ENCODE measurements at places on chromosomes 4 and X. TPM values are rescaled to one million over a fixed set of nuclear protein-coding genes. Genes with fewer than 3 reads are reported as not detected.

The DMP1 gene
- not detected for total RNA-seq

DNA sequence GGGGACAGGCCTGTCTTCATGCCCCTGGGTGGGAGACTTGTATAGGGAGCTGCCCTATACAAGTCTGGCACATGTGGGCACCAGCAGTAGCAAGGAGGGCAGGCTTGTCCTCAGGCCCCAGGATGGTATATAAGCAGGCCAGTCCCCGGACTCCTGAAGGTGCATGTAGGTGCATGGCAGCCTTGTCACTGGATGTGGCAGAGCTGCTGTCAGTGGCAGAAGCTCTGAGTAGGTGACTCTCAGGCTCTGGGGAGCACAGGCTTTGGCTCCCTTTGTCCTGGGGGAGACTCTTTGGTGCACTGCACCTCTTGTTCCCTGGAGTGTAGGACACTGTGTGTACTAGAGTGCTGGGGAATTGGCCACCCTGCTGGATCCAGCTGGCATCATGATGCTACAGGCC, 376.7 kb upstream of the DIPK2B start:
- H3K27ac ChIP-seq = no peak overlapping the region
- H3K4me3 ChIP-seq = no peak overlapping the region
- no peak for DNase-seq
- no peaks in the 10 kb centered on the region for H3K4me1 ChIP-seq
- no peaks in the 10 kb centered on the region for H3K27me3 ChIP-seq

DNA sequence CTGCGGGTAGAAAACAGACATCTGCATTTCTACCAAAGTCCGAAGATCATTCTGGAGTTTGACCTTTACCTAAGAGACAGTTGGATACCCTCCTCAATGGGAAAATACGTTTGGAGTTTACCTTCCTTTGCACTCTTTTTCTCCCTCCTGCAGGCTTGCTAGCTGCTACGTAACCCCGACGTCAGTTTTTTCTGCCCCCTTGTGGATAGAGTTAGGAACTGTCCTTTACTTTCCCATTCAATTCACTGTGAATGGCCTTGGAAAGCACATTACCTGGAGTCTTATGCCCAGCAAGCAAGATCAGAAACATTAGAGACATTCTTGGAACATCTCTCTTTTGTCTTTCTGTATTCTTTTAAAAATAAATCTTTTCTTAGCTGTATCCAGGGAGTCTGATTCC, 250.7 kb downstream of the NAP1L3 start:
- H3K4me1 ChIP-seq = no peaks in the 10 kb centered on the region
- H3K27ac ChIP-seq = no peak overlapping the region
- no peaks in the 10 kb centered on the region for H3K36me3 ChIP-seq
- no peak for DNase-seq
- no peak overlapping the region for H3K4me3 ChIP-seq

DNA sequence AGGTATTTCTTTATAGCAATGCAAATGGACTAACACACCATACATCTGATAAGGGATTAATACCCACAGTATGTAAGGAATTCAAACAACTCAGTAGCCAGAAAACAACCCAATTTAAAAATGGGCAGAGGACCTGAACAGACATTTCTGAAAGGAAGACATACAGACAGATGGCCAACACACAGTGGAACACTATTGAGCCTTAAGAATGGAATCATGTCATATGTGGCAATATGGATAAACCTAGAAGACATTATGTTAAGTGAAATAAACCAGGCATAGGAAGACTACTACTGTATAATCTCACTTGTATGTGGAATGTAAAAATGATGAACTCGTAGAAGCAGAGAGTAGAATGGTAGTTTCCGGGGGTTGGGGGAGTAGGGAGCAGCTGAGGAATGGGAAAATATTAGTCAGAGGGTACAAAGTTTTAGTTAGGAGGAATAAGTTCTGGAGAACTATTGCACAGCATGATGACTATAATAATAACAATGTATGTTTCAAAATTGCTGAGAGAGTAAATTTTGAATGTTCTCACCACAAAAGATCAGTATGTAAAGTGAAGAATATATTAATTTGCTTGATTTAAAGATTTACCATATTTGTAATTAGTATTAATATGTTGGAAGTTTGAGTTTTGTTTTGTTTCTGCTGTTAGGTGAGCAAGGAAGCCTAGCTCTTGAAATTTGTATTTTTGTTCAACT, 25.2 kb downstream of the WDR44 start:
- no peaks in the 10 kb centered on the region for H3K27me3 ChIP-seq
- peaks cover 3% of the 10 kb centered on the region for H3K4me1 ChIP-seq
- no peak for DNase-seq
- no peak overlapping the region for H3K4me3 ChIP-seq
- H3K36me3 ChIP-seq = no peaks in the 10 kb centered on the region

All from liver (tissue), 10 donors.